ENCODE measurements at places on chromosomes 2 and 18.
A peak's percentile ranks its signal among the peaks of the same experiment; 100 is the strongest.

GRCh38 chr2:216525972-216526371 lies 27.3 kb downstream of the RPL37A start:
- no peak for DNase-seq

- no peak for DNase-seq
Observed at GRCh38 chr18:60893355-60894097, 439.7 kb upstream of the CDH20 start.

- peak; percentile 64 for DNase-seq
Observed at GRCh38 chr2:14635391-14635871, 2.9 kb downstream of the LRATD1 start.

- DNase-seq = no peak
Observed at GRCh38 chr2:187547353-187547979, 6.8 kb downstream of the TFPI start.

DNA sequence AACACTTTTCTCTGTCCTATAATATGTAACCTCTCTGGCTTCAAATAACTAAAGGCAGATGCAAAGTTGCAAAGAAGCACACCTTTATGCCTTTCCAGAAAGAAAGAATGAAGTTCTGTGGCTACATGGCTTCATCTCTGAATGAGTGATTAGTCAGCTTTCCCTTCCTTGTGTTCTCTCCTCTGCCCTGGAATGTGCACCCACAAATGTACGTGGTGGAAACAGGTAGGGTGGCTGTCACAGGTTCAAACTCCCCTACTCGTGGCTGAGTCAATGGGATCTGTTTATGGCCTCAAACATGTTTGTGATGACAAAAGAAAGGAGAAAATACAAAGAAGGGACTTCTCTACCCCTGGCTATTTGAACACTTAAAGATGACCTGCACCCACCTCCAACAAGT lies 55.5 kb upstream of the ACVR2A start:
- no peak for DNase-seq

- DNase-seq = peak; percentile 22
Observed at GRCh38 chr2:170235860-170236679, 58.1 kb downstream of the MYO3B start.

- no peak for DNase-seq
Observed at GRCh38 chr2:225006730-225007129, 35.5 kb downstream of the DOCK10 start.

DNA sequence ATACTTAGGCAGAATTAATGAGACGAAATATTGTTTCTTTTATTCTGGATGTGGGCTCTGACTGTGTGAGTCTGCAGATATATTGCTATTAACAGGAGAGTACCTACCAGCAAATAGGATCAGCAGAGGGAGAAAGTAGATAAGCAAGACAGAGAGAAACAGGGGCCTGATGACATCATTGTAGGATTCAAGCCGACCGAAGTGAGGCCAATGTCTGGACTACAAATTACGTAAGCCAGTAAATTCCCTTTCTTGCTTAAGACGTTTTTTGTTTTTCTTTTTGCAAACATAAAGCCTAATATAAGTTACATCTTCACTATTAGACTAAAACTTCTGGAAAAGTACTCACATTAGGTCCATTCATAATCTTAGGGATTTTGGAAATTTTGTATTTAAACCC lies 21.4 kb upstream of the PTPRM start:
- DNase-seq = no peak
